ENCODE measurements at places on chromosomes 7 and 10. TPM values are rescaled to one million over a fixed set of nuclear protein-coding genes. Genes with fewer than 3 reads are reported as not detected.
A peak's percentile ranks its signal among the peaks of the same experiment; 100 is the strongest.

Gene TSPAN12
- 13.3 TPM for total RNA-seq

Gene CARD11
- total RNA-seq = 0.04 TPM

Gene EXOC4
- 45.4 TPM for total RNA-seq

GRCh38 chr7:112581529-112581928 is 100.7 kb downstream of the LSMEM1 start:
- DNase-seq = no peak

- DNase-seq = no peak
Measured at GRCh38 chr7:16512097-16512496, 14.5 kb upstream of the LRRC72 start.

- no peak for DNase-seq
Measured at GRCh38 chr10:74055383-74056049, 57.6 kb downstream of the VCL start.

Gene FAM131B
- 3.1 TPM for total RNA-seq

DNA sequence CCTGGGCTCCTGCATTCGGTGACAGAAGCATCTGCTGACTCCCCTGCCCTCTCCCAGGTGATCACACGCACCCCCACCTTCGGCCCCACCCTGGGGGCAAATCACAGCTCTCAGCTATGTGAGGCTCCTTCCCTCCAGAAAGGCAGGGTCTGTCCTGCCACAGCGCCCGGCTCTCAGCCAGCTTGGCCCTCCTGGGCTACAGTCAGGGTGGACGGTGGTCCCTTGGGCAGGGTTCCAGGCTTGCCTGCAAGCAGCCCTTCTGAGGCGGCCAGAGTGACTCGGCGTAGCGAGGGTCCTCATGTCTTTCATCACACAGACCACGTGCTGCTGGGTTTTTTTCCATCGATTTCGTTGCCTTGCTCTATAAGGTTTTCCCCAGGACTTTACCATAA is 53.6 kb upstream of the EBF3 start:
- no peak for DNase-seq

- no peak for DNase-seq
Measured at GRCh38 chr7:30493228-30493627, 11.4 kb downstream of the GGCT start.

- no peak for DNase-seq
Measured at GRCh38 chr7:99422186-99422585, 13.4 kb downstream of the BUD31 start.

Gene HYAL4
- total RNA-seq = 0.37 TPM

GRCh38 chr10:127243490-127244272 is 47.3 kb upstream of the INSYN2A start:
- DNase-seq = peak; percentile 15

- DNase-seq = no peak
Measured at GRCh38 chr7:158051776-158052175, 535.8 kb downstream of the PTPRN2 start.

- DNase-seq = no peak
Measured at GRCh38 chr7:363626-364025, 73.7 kb downstream of the FOXL3 start.

Gene MOGAT3
- total RNA-seq = not detected

- DNase-seq = no peak
Measured at GRCh38 chr10:96972264-96972663, 140.2 kb downstream of the LCOR start.

- peak; percentile 60 for DNase-seq
Measured at GRCh38 chr10:44628921-44629320, 244.0 kb upstream of the CXCL12 start.

GRCh38 chr10:21497177-21497807 is 28.2 kb downstream of the SKIDA1 start:
- DNase-seq = peak; percentile 79

GRCh38 chr7:107388604-107389003 is 81.3 kb upstream of the GPR22 start:
- no peak for DNase-seq

Gene CCNY
- total RNA-seq = 37.6 TPM

Gene AFAP1L2
- 1.3 TPM for total RNA-seq

GRCh38 chr7:50553973-50554372 is 11.2 kb downstream of the DDC start:
- DNase-seq = no peak

Gene TMEM229A
- not detected for total RNA-seq

- DNase-seq = no peak
Measured at GRCh38 chr10:48205918-48206317, 68.6 kb downstream of the FRMPD2 start.

DNA sequence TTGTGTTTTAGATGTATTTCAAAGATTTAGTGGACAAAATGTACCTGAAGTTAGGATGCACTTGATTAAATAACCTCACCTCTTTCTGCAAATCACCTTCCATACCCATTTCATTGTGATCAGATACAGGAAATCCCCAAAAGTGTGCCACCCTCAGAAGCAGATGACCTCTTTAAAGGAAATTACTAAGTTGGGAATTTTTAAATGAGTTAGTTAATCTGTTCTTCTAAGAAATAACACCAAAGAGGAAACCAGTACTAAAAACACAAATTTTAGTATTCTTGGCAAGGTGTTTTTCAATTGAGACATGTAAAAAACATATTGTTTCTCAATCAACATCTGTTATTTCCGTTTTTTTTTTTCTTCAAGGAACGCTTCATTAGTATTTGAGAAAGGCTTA is 4.6 kb upstream of the SEMA3A start:
- no peak for DNase-seq

DNA sequence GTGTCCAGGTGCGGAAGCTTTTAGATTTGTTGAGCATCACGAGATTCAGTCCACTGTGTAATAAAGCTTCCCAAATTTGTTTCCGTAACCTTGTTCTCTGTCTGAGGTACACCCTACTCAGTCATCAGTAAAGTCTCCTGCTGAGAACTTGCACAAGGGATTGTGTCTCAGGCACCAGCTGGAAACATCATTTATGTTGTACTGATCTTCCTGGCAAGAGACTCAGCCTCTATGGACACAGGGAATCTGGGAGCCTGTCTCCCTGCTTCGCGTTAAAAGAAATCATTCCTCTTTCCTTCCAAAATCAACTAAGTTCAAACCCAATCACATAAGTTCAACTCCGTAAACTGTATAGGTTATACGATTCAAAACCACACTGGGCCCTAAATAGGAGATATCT is 336.8 kb downstream of the GPR37 start:
- DNase-seq = no peak

DNA sequence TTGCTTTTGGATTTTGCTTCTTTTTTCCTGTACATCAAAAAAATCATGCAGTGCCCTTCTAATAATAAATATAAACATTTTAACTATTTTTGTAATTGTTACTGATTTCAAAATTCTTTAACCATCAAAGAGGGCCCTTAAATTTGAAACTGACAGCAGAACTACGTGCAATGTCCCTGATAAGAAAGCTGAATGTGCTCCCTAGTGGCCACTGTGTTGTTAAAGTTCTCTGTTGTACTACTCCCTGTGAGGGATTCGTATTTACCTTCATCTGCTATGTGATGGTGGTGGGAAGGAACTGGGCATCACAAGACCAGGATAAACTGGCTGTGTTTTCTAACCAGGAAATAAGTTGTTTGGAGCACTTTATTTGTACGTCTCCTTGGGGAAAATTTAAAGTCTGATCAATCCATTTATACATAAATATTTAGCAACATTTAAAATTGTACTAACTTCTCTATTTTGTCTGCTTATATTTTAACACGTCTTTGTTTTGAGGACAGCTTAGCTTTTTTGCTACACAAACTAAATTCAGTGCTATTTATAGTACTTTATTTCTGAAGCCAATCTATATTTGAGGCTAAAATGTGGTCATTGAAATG is 322.4 kb downstream of the HGF start:
- peak; percentile 83 for DNase-seq

DNA sequence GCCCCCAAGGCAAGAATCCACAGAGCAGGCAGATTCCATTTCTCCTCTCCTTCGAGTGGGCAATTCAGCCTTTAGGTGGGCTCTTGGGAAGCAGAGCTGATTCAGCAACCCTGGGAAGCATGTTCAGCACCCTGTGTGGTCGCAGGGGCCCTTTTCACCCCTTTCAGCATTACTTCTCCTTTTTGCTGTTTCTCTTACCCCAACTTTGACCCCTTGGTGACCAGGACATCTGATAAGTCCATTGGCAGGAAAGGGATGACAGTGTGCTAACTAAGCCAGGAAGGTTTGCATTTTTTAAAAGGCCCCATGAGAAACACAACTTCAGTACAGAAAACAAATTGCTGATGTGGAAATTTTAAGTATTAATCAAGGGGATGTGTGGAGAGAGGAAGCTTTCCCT is 283.7 kb upstream of the NRP1 start:
- DNase-seq = no peak

DNA sequence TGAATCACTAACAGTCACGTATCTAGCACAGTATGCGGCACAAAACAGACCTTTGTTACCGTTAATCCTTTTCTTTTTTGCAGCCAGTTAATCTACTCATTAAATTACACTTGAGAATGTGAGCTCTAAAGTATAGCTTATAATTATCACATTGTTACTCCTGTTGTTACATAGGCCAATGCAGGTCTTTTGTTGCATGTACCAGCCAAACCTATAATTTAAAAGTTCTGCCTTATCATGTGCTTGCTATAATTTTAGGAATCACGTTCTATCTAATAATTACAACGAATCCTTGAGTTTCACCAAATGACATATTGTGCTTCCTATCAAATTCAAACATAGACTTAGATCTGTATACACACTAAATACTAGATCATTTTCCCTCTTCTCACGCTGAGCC is 245.1 kb downstream of the DGKI start:
- no peak for DNase-seq

- DNase-seq = no peak
Measured at GRCh38 chr7:139992353-139993044, 70.3 kb downstream of the PARP12 start.

GRCh38 chr7:73802459-73802858 is 28.3 kb upstream of the CLDN4 start:
- DNase-seq = no peak

- DNase-seq = peak; percentile 67
Measured at GRCh38 chr7:86407291-86407690, 236.4 kb upstream of the GRM3 start.

- DNase-seq = peak; percentile 31
Measured at GRCh38 chr7:140079121-140079536, 16.4 kb upstream of the PARP12 start.

DNA sequence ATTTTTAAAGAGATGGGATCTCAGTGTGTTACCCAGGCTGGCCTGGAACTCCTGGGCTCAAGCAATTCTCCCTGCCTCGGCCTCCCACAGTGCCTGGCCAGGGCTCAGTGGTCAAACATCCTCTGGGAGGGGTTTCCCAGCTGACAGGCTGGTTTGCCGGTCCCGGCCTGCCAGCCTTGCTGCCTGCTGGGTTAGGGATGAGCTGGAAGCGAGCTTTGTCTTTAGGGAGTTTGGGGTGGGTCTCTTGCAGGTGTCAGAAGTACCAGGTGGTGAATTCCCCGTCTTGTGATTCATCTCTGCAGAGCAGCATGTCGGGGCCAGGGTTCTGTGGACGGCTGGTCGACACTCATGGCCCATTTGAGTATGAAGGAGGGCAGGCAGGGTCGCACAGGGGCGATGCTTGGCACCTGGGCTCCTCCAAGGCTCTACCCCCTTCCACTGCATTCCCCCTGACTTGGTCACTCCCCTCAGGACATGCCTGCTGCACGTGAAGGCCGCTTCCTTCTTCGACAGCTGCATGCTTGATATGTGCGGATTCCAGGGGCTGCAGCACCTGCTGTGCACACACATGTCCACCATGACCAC is 30.3 kb downstream of the ZAN start:
- DNase-seq = no peak

DNA sequence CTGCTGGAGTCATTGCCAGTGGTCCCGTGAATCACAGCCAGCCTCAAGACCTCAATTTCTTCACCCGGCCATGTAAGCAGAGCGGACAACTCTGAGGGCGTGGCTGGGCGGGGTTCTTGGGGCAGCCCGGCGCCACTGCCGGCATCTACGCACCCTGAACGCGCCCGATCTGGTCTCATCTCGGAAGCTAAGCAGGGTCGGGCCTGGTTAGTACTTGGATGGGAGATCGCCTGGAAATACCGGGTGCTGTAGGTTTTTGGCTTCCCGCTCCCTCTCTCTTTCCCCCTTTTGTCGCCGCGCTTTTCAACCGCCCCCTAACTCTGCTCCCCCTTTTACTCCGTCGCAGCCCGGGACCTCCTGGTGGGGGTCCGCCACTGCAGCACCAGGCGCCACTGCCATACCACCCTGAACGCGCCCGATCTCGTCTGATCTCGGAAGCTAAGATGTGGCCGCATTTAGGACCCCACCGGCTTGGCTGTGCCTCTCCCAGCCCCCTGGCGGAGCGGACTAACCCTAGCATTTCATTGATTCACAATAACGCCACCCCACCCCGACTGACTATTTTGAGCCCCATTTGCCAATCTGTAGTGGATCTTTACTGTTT is 25.3 kb downstream of the GARIN1A start:
- DNase-seq = no peak

Data from H4 (cell line).